ENCODE measurements at places on chromosomes 2 and 18.

- DNase-seq = no peak
These were observed 38.5 kb upstream of the SLC35G4 start for GRCh38 chr18:11570769-11571412.

DNA sequence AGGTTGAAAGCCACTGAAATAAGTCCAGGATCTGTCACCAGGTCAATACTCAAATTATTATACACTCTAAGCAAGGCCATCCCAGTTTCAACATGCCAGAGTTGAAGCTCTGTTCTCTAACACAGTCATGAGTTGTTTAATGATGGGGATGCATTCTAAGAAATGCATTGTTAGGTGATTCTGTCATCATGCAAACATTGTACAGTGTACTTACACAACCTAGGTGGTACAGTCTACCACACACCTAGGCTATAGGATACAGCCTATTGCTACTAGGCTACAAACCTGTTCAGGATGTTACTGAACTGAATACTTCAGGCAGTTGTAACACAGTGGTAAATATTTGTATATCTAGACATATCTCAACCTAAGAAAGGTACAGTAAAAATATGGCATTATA lies 162.2 kb downstream of the BAZ2B start:
- no peak for DNase-seq

GRCh38 chr2:179344970-179345369 lies 80.3 kb upstream of the SESTD1 start:
- no peak for DNase-seq

GRCh38 chr18:56641714-56642337 lies 3.4 kb upstream of the TXNL1 start:
- no peak for DNase-seq

DNA sequence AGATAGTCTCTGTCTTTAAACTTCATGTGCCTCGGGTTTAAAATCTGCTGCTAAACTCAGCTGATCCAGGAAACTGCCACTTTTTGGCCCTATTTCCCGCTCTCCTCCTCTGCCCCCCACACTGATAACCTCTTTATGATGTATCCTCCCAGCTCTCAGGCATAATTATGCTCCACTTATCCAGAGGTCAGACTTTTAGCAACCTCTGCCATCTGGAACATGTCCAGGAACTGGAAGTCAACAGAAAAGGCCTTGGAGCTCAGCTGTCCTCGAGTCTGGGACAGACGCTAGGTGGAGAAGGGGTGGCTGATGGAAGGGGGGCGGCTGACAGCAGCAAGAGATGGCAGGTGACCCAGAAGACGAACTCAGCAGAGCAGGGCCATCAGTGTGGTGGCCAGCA lies 41.2 kb downstream of the ASAP2 start:
- no peak for DNase-seq

DNA sequence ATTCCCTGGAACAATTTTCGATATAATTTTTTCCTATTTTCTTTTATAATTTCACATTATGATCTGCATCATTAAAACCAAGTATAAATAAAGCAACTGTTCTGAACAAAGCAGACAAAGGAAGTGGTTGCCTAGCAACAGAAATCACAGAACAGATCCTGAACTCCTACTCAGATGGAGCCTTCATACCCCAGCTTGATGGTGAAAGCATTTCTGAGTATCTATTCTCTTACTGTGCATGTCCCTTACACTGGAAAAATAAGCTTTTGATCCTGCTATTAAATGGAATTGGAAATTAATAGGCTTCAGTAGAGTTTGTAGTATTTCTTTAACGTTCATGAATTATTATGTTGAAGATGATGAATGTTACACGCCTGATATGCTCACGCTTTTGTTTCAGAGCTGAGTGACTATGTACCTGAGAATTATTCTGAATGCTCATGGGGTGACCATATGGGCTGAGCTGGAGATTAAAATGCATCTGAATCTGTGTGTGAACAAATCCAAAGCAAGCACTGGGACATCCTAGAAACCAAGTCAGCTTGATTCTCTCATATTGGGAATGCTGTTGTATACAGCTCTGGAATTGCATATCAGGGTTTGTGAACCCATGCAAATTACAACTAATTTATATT lies 254.0 kb downstream of the KCNJ3 start:
- no peak for DNase-seq

- no peak for DNase-seq
These were observed 74.7 kb upstream of the MGAT4A start for GRCh38 chr2:98805412-98806171.

DNA sequence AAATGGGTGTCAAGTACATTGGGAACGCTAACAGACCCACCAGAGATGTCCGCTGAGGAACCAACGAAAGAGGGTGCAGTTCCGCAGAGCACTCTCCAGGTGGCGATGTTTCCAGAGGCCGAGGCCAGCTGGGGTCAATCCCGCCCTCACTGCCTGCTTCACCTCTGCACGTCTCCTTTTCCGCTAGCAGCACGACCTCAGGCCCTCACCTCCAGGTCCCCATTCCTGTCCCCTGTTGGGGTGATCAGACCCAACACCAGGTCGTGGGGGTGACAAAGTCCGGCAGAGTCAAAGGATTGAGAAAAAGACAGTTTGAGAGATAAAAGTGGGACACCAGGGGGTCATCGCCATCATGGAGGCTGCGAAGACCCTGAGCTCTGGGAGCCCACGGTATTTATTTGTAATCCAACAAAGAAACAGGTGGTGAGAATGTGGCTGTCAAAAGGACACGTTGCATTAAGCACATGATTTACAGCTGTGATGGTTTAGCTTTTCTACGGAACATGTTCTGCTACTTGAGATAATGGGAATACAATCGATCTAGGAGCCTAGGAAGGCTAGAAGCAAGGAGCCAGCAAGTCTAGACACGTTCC lies 27.3 kb downstream of the ZAP70 start:
- no peak for DNase-seq

All from stimulated activated CD8-positive, alpha-beta memory T cell treated with anti-CD3 and anti-CD28 coated beads, Interleukin-7, amount 100 ng/mL, for 1 hour (primary cell).